CD8-positive, alpha-beta T cell (primary cell): ENCODE measurements at places on chromosomes 13 and 19.
A peak's percentile ranks its signal among the peaks of the same experiment; 100 is the strongest.

- no peak for DNase-seq
These were observed 62.2 kb downstream of the PEG3 start for GRCh38 chr19:56778351-56778750.

DNA sequence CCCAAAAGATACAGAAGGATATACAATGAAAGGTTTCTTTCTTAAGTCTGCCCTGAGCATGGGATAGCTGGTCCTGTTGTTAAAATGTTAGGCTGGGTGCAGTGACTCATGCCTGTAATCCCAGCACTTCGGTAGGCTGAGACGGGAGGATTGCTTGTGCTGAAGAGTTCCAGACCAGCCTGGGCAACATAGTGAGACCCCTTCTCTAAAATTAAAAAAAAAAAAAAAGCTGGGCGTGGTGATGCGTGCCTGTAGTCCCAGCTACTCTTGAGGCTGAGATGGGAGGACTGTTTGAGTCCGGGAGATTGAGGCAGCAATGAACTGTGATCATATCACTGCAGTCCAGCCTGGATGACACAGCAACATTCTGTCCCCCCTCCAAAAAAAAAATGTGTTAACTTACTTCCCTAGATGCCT, 52.5 kb upstream of the SHKBP1 start:
- no peak for DNase-seq

- DNase-seq, result no peak
These were observed 93.4 kb upstream of the MCF2L start for GRCh38 chr13:112875627-112876026.

- DNase-seq, result no peak
These were observed 5.5 kb downstream of the RASA3 start for GRCh38 chr13:114126789-114127472.

- no peak for DNase-seq
These were observed 289.2 kb downstream of the EFNB2 start for GRCh38 chr13:106246242-106246641.

DNA sequence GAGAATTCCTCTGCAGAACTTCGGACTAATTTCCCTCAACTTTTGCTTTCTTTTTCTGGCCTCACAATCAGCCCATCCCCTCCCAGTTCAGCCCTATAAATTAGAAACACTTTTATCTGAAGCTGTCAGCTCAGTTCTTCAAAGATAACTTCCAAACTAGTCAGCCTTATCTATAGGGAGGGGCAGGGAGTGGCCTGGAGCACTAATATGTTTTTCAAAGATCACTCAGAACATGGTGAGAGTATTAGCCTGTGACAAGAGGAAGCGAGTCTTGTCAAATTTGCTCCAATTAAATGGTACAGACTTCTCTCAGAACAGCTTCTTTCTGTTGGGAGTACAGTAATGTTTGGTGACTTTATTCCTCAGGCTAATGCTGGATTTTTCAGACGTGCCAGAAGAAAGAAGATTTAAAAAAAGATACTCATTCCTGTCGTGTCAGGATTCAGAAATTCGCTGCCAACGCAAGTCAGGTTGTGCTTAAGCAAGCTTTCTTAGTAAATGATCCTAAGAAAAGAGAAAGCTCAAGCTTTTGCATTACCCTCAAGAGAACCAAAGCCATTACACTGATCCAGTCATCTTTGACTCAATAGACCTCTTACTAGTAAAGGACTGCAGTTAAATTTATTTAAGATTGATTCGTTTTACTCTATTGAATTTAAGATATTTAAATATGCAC, 1033.6 kb downstream of the SLITRK5 start:
- DNase-seq, result no peak

GRCh38 chr19:4108767-4109625, 14.9 kb downstream of the MAP2K2 start:
- DNase-seq, result peak; percentile 59

DNA sequence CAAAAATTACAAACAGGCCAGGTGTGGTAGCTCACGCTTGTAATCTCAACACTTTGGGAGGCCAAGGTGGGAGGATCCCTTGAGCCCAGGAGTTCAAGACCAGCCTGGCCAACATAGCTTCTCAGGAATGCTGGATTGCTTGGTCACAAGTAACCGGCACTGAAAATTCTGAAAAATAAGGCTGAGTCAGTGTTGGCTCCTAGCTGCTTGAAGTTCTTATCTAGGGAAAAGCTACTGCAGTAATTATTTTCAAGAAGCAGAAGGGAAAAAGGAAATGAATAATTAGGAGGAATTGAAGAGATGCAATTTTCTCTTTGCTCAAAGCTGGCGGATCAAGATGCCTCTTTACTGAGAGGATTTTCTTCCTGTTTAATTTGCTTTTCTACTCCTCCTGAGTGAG, 75.0 kb upstream of the GTF3A start:
- DNase-seq, result no peak
